ENCODE measurements at places on chromosomes 16 and 17.

GRCh38 chr16:17277981-17278381, 192.8 kb downstream of the XYLT1 start:
- DNase-seq = no peak

DNA sequence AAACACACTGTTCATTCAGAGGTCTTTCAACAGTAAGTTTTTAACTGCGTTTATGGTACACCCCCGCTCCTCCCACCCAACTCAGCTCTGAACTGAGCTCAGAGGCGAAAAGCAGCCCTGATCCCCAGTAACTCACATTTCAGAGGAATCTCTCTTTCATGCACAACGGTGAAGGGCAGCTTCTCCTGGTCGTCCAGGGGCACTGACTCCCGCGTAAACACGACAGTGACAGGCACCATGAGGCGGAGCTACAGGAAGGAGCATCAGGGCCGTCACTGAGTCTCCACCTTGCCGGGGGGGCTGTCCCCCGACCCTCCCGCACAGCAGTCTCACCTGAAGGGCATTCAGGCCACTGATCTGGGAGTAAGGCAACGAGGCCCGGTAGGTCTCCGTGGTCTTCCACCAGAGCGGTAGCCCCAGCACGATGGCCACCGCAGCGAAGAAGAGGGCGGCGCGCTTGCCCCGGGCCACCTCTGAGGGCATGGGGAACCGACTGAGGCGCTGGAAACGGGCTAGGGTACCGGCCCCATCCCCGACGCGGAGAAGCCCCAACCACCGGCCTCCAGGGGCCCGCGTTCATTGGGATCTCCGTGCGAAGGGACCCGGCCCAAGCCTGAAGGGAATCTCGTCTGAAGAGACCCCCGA, 486 bp downstream of the PIGS start:
- no peak for DNase-seq

DNA sequence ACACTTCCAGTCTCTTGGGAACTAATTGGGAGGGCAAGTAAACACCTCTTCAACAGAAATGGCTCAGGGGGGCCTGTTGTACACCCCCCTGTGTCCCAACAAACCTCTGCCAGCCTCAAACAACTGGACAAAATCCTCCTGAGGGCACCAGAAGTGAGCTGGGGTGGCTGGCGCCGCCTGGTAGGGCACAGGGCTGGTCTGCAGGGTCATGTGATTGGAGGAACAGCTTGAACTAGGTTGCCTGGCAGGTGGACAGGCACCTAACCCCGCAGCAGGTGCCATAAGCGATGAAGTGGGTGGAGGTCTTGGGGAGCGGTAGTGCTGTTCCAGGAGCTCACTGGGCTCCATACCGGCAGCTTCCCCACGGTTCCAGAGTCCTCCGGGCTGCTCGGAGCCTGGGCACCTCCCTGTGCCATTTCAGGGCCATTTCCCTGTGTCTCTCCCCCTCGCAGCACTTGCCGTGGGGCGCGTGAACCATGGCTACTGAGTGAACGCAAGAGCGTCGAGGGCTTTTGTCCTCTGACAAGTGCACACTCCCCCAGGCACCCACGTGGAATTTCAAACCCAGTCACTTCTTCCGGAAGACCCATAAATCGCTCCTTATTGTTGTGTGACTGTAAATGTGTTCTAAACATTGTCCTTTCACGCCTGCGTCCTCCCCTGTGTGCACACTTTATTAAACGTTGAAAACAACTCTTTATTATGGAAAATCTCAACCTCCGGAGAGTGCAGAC, 101.5 kb downstream of the SEC14L1 start:
- DNase-seq = no peak

GRCh38 chr16:27723711-27724481, 174.0 kb downstream of the KATNIP start:
- no peak for DNase-seq

DNA sequence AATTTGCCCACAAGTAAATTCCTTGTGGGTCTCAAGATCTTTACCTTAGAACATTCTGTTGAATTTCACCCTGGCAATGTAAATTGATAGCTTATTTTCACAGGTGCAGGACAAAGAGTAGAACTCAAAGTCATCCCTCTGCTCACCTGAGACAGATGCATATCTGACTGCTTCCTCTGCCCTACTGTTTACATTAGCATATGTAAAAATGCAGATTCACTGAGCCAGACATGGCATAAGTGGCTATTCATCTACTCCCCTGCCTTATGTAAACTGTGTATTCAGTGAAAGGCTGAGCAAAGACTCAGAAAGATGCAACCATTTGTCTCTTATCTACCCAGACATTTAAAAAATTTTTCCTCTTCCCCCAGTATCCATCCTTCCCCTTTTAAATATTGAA, 22.3 kb upstream of the MILR1 start:
- no peak for DNase-seq
